ENCODE measurements at places on chromosomes 3 and 15. TPM values are rescaled to one million over a fixed set of nuclear protein-coding genes. Genes with fewer than 3 reads are reported as not detected.

CMTM8 gene
- total RNA-seq: 7.8 TPM

BHLHE40 gene
- 112 TPM for total RNA-seq

HTR3E gene
- not detected for total RNA-seq

CHRNA7 gene
- 0.28 TPM for total RNA-seq

MESP1 gene
- total RNA-seq: not detected

FBXO40 gene
- not detected for total RNA-seq

ZNF619 gene
- 3.7 TPM for total RNA-seq

AADACL2 gene
- not detected for total RNA-seq

CCDC80 gene
- total RNA-seq: 8.6 TPM

CRABP1 gene
- not detected for total RNA-seq

HEXA gene
- total RNA-seq: 43.8 TPM

VPS18 gene
- 33.9 TPM for total RNA-seq

SEMA4B gene
- 171 TPM for total RNA-seq

SENP8 gene
- total RNA-seq: 3.5 TPM

FSTL1 gene
- total RNA-seq: 69.8 TPM

CDHR4 gene
- total RNA-seq: not detected

KBTBD13 gene
- total RNA-seq: not detected

CCR8 gene
- not detected for total RNA-seq

CNBP gene
- 313 TPM for total RNA-seq

IQSEC1 gene
- total RNA-seq: 6.6 TPM

CISH gene
- total RNA-seq: 6.9 TPM

METTL6 gene
- total RNA-seq: 19.7 TPM

CHRNA3 gene
- 0.09 TPM for total RNA-seq

ARNT2 gene
- 1.0 TPM for total RNA-seq

GABRR3 gene
- not detected for total RNA-seq

VEPH1 gene
- under 0.01 TPM for total RNA-seq

GPR176 gene
- total RNA-seq: 3.6 TPM

FAM174B gene
- 3.2 TPM for total RNA-seq

SMARCC1 gene
- total RNA-seq: 38.0 TPM

HAPLN3 gene
- total RNA-seq: 7.8 TPM

SAMD7 gene
- not detected for total RNA-seq

CA12 gene
- 113 TPM for total RNA-seq

AHSG gene
- 0.28 TPM for total RNA-seq

ANKRD63 gene
- total RNA-seq: not detected

RUVBL1 gene
- 109 TPM for total RNA-seq

SECISBP2L gene
- 6.6 TPM for total RNA-seq

GATM gene
- 1.2 TPM for total RNA-seq

All from airway epithelial cell (primary cell).